GM12892 (cell line): ENCODE measurements at places on chromosomes 4 and X.

DNA sequence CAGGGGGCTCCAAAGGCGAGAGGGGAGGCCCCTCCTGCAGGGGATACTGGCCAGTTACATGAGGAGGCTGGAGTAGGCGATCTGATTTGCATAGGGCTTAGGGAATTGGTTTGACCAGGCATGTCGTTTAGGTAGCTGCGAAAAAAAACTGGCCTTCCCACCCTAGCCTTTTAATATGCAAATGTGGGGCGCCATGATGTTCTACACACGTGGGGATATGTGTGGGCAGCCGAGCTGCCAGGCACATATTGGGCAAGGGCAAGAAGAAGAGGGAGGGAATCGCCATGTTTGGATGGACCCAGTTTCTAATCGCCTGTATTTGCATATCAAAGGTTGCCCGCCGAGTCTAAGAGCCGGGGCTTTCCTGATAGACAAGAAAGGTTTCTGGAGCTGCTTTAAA, 121.3 kb downstream of the PRKX start:
- DNase-seq, result no peak

GRCh38 chr4:1752284-1753041, 31.1 kb downstream of the TACC3 start:
- DNase-seq, result no peak

- DNase-seq, result no peak
These were observed 55.6 kb downstream of the NBDY start for GRCh38 chrX:56784666-56785065.

DNA sequence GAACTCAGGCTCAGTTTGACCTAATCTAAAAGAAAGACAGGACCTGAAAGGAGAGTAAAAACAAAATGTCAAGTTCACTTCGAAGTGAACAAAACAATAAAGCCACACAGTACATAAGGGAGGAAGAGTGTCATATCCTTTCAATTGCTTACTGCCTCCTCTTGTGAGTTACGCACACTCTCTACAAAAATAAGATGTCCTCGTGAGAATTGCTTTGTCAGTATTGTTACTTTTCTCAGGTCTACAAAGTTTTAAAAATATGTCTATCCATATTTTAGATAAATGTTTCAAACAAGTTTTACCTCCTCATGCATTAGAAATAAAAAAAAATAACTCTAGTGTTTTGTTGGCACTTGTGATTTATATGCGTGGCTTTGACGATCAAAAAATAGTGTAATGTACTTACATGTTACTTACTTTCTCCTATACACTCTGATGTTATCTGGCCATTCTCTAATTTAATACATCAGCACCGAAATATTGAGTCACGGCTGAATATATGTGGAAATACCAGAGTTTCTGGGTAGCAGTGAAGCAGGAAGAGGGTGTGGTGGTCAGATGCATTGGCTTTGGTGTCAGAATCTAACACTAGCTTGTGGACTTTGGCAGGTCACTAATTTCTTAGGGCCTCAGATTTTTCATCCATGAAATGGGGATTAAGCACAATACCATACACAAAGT, 8.1 kb upstream of the MRPL1 start:
- no peak for DNase-seq

- DNase-seq, result no peak
These were observed 47.7 kb downstream of the MANBA start for GRCh38 chr4:102713096-102713495.

- DNase-seq, result no peak
These were observed 208.1 kb upstream of the IL1RAPL1 start for GRCh38 chrX:28379103-28379502.

DNA sequence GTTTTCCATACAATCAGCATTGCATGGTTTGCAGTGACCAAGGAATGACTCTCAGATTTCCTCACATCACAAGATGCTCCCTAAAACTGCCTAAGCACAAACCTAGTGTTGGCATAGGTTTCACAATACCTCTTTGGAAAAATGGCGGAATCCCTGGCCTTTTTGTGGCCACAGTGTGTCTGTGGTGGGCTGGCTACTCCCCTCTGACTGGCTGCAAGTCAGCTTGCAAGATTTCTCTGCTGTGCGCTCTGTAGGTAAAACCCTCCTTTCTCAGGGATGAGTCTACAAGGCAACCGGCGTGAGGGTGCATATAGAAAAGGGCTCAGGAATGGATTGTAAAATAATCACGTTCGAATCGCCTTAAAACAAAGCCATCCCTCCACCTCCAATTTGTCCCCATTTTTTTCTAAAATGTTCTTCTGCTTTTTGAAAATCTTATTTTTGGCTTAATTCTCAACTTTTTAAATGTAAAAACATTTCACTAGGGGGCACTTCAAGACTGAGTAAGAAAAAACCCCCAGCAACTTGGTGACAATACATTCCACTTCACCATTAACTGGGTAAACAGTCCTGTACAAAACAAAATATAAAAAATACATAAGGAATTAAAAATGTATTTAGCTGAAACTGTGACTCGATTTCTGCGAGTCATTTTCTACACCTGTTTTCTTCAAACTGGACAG, 235.6 kb downstream of the STIM2 start:
- DNase-seq, result no peak

DNA sequence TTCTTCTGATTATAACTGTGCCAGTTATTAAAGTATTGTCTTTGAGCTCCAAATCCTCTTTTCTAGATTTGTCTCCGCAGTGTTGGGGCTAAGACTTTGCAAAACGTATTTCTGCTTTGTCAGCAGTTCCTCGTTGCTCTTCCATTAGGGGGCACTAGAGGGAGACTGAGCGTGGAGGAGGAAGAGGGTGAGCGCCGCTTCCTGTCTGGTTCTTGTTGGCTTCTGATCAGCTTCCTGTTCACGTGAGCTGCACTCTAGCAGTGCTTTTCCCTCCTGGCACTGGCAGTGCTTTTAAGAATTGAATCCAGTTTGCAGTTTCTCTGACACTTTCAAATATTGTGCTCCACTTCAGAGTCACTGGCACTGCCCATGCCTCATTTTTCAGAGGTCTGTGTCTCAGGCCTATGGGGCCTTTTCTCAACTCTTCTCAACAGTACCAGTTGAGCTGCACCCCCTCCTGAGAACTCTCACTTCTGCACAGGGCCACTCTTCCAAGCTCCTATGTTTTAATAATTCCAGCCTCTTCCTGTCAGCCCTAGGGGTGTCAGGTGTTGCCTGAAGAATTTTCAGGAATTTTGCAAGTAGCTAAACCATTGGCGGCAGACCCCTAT, 54.4 kb upstream of the LCORL start:
- DNase-seq, result no peak

DNA sequence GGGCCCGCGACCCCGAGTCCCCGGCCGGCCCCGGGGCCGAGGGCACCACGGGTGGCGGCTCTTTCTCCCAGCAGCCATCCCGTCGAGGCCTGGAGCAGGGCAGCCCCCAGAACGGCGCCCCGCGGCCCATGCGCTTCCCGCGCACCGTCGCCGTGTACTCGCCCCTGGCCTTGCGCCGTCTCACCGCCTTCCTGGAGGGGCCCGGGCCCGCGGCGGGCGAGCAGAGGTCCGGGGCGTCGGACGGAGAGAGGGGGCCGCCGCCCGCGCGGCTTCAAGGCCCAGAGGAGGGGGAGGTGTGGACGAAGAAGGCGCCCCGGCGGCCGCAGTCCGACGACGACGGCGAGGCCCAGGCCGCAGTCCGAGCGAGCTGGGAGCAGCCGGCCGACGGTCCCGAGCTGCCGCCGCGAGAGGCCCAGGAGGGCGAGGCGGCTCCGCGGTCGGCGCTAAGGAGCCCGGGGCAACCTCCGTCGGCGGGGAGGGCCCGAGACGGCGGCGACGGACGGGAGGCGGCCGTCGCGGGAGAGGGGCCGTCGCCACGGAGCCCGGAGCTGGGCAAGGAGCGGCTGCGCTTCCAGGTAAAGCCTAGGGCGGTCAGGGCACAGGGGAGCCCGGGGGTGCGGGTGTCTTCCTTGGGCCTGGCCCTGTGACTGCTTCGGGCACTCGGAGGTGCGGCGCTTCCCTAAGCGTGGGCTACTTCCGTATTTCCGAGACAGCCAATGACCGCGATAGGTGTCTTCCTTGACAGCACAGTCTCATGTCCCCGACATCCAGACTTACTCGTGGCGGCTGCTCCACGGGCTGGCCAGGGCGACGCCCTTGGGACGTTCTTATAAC, 845 bp downstream of the ZAR1 start:
- DNase-seq, result no peak

DNA sequence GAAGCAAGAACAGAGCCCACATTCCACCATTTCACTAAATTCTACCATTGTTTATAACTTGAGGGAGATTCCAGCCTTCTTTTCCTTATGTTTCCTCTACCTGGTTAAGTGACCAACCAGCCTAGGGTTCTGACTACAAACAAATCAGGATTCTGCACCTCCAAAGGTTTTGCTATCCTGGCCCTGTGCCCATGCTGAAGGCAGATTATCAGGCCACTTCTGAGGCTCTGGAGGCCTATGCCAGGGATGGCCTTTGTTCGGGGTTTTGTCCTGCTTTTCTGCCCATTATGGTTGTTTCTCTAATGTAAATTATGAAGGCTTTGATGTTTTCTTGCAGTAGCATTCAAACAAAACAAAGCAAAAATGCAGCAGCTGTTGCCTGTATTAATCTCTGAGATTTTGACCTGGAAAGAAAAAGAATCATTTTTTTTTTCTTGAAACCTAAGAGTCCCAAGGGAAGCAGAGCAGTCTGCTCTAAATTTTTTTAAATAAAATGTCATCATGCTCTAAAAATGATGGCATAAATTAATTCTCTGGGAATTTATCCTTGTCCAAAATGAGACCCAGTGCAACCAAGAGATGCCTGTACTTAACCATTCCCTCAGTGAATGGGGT, 55.6 kb downstream of the RNF150 start:
- no peak for DNase-seq

DNA sequence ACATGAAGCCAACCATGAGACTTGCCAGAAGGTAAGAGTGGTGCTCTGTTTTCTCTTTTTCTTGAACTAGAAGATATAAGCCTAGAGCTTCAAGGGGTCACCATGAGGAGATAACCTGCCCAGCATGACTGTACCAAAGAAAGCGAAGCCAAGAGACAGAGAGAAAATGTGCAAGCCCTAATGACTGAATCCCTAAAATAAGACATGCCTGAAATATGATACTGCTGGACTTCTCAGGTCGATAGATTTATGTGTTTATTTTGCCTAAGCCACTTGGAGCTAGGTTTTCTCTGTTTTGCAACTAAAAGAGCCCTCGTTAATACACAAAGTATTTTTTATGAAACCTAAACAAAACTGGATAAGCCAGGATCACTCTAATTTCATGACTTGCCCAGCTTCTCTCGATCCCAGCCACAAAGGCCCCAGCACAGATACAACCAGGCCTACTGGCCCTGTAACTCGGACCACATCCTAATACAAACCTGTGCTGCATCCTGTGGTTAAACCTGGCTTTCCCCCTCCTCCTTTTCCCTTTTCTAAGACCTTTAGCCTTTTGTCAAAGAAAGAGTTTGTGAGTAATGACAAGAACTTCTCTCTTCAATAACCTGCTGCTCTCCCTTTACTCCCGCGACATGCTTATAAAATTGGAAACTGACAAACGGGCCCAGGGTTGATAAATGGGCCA, 185.8 kb downstream of the APBB2 start:
- DNase-seq, result no peak

DNA sequence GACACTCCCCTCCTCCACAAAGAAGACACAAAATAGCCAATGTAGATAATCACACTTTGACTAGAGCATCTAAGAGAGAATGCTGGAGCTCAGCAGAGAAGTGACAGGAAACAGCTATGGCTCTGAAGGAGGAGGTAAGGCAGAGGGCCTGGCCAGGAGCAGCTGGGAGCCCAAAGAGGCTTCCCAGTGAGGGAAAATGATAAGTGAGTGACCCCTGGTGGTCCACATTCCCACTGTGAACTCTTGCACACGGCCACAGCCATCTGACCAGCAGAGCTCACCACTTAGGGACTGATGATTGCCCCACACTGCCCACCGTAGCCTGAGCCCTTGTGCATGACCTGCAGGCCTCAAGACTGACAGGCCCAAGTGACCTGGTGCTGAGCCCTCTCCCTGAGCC, 162.7 kb upstream of the GALNTL6 start:
- no peak for DNase-seq

DNA sequence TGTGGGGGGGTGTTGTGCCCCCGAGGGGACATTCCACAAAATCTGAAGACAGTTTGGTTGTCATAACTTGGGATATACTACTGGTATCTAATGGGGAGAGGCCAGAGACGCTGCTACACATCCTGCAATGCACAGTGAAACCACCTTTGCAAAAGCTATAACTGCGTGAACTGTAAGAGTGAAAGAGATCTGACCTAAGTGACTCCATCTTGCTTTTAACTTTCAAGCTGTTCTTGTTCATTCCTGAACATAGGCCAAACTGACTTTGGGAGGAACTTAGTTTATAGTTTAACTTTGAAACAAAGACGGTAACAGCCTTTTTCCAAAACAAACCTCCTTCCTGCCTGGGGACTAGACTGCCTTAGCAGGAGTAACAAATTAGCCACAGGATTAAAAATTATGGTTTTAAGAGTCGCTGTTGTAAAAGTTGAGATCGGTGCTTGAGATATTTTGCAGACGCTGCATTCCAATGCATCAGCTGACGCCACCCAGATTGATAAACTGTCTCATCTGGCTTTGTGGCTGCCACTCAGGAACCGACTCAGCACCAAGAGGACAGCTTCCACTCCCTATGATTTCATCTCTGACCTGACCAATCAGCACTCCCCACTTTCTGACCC, 70.9 kb downstream of the ATXN3L start:
- DNase-seq, result no peak

- no peak for DNase-seq
These were observed 1.8 kb downstream of the SH3BP2 start for GRCh38 chr4:2794486-2795299.

- no peak for DNase-seq
These were observed 120.5 kb downstream of the AFF1 start for GRCh38 chr4:87055311-87055710.

- no peak for DNase-seq
These were observed 68.4 kb upstream of the MID1IP1 start for GRCh38 chrX:38732866-38733265.

- no peak for DNase-seq
These were observed 26.7 kb downstream of the TMEM192 start for GRCh38 chr4:165085946-165086345.

DNA sequence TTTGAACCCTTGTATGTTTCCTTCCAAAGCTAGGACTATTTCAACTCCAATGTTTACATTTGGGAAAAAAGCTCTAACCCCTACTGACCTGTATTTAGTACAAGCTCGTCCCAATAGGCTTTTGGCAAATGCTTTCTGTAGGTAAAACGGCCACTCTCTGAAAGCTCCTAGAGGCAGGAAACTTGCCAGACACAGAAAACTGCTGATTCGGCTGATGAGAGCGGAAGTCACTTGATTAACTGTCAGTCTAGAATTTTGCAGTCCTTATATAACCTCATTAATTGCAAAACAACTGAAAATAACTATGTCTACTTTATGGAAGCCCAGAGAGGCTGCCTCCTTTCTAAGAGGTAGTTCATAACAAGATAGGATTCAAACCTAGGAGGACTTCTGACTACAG, 108.1 kb downstream of the TSPAN7 start:
- DNase-seq, result no peak

- DNase-seq, result no peak
These were observed 12.9 kb downstream of the NHSL2 start for GRCh38 chrX:71923516-71923915.

GRCh38 chrX:102720237-102721168, at the start of gene GPRASP3:
TSS of gene GPRASP3 (plus strand) at chrX:102720743. CDS start at chrX:102748996, 28,253 bp downstream.
- peak; percentile 50 for DNase-seq
